ENCODE measurements at places on chromosomes 5 and 9. TPM values are rescaled to one million over a fixed set of nuclear protein-coding genes. Genes with fewer than 3 reads are reported as not detected.

Gene HOMER1
- 36.0 TPM for total RNA-seq

- H3K4me3 ChIP-seq: no peak overlapping the region
- H3K27me3 ChIP-seq: no peaks in the 10 kb centered on the region
- no peaks in the 10 kb centered on the region for H3K36me3 ChIP-seq
- DNase-seq: no peak
Observed at GRCh38 chr5:112010475-112010874, 253.5 kb upstream of the NREP start.

DNA sequence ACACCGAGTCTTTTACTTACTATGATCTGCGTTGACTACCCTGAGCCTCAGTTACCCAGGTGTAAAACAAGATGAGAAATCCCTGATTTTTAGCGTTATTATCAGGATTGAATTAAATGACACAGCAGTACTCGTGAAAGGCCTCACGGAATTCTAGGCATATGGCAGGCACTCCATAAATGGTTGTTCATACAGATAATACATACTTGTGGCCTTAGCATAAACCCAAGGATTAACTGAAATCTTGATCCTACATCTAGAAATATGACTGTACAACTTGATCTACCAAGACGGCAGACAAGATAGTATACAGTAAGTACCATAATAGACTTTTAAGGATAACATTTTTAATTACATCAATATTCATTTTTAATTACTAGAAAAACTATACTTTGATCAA lies 409.8 kb downstream of the BNC2 start:
- no peaks in the 10 kb centered on the region for H3K27me3 ChIP-seq
- peaks cover 2% of the 10 kb centered on the region for H3K4me1 ChIP-seq
- no peak overlapping the region for H3K27ac ChIP-seq
- H3K36me3 ChIP-seq: no peaks in the 10 kb centered on the region
- H3K4me3 ChIP-seq: no peak overlapping the region

DNA sequence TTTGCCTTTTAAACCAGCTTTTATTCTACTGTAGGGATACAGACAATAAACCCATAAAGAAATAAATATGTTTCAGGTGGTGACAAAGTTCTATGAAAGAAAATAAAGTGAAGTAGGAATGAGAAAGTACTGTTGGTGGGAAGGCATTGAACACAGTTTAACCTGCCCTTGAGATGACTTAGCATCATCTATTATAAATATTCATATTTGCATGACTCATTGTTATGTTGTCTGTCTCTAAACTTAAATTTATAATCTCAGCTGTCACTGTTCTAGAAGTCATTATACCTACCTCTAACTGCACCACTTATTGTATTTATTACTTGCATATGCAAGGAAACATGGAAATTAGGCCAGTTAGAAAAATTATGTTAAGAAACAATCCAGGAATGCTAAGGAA lies 202.2 kb downstream of the CHSY3 start:
- DNase-seq: no peak
- no peaks in the 10 kb centered on the region for H3K4me1 ChIP-seq
- no peaks in the 10 kb centered on the region for H3K27me3 ChIP-seq
- H3K36me3 ChIP-seq: no peaks in the 10 kb centered on the region
- H3K27ac ChIP-seq: no peak overlapping the region

Measured in H9 (cell line).